Nephron progenitor cell (in vitro differentiated cells): ENCODE measurements at places on chromosomes 2 and 18.

DNA sequence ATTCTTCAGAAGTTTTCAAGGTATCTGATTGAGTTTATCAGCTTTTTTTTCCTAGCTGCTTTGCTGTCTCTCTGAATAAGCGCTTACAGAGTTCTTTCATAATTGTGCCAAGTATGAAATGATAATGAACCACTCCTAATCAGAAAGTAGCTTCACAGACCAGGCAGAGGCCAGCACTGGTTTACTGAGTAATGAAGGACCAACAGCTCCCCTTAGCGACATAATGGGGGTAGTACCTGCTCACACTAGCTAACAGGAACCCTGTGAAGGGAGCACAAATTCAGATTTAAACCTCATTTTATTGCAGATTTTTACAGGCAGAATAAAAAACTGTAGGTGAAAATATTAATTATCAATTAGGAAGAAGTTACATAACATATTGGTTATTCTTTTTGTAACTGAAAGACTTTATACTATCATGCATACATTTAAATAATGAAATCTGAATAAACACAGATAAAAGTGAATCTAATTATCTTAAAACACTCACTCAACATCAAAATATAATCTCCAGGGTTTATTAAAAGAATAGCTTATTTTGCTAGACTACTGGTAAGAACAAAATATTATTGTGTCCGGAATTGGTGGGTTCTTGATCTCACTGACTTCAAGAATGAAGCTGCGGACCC is 53.7 kb upstream of the LRRC30 start:
- peak; percentile 57 for DNase-seq

GRCh38 chr2:156565066-156565710 is 129.0 kb downstream of the GPD2 start:
- no peak for DNase-seq

DNA sequence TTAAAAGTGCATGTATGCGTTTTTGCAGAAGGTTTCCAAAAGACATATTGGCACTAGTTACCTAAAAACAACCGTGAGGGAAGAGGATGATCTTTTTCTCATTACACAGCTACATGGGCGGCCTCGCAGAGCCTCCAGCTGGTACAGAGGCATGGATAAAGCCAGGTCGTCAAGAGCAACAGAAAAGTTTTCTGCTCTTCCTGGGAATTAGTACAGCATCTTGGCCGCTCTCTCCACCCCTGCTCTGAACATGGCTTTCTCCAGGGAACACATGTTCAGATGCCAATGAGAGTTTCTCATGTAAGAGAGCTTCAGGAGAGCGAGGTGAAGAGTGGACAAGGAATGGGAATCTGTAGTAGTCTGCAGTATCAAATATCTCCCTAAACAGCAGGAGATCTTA is 108.4 kb downstream of the ZEB2 start:
- no peak for DNase-seq

- DNase-seq: no peak
These were observed 288.1 kb downstream of the EPHA4 start for GRCh38 chr2:221283896-221284545.

DNA sequence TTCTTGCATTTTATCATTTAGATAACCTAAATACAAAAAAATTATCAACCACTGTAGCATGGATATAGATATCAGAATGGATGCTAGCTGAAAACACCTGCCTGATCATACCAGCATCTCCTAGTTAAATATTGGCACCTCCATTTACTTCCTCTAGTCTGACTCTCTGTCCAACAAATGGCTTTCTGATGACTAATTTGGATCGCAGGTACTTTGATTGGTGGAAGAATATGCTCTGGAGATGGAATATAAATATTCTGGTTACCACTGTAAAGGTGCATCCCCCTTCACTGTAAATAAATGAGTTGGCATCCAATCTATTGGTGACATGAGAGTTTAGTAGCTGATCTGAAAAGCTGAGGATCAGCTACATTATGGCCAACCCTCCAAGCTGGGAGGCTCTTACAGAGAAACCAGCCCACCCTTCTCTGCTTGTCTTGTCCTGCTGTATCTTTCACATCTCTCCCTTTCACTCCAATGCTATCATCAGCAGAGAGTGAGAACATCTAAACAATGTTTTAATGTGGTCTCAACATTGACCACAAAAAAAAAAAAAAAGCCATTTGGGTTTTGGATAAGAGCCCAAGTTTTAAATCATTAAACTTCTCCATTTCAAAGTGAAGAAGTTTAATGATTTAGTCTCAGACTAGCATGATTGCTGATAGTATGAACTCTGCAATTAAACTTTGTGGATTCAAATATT is 90.5 kb downstream of the PMAIP1 start:
- no peak for DNase-seq

DNA sequence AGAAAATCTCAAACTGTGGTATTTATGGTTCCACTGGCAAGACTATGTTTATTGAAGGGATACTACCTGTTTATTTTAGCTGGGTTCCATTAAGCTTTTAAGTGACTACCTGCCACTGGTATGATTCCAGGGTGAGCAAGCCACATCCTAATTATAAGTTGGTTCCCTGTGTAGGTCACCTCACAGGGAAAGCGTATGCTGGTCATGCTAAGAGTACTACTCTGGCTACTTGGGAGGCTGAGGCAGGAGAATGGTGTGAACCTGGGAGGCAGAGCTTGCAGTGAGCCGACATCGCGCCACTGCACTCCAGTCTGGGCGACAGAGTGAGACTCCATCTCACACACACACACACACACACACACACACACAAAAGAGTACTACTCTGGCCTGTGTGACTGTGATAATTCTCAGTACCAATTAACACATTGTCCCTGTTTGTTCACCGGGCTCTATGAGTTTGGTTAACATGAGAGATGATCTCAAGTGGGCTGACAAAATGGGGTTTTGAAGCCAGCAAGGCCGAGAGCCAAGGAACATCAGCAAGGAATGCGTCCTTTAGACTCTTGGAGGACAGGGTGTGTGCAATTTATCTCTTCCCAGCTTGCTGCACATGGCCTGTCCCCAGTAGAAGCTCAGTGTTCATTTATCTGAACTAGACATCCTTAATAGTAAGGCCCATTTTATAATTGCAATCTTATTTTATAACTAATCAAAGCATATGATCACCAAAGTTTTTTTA is 15.2 kb upstream of the ITSN2 start:
- no peak for DNase-seq

DNA sequence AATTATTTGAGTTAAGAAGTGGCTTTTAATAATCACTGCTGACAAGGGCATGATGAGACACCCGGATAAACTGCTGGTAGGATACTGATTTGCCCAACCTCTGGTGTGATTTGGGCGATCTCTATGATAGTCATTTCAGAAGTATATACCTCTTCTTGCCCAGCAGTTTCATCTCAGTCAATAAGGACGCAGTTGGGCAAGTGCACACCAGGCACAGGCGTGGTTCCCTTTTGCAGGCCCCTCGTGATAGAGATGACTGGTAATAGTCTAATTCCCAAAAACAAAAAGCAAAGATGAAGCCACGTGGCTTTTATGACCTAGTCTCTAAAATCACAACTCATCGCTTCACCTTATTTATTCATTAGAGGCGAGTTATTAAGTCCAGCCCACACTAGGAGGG is 246.4 kb downstream of the PRKCE start:
- no peak for DNase-seq

DNA sequence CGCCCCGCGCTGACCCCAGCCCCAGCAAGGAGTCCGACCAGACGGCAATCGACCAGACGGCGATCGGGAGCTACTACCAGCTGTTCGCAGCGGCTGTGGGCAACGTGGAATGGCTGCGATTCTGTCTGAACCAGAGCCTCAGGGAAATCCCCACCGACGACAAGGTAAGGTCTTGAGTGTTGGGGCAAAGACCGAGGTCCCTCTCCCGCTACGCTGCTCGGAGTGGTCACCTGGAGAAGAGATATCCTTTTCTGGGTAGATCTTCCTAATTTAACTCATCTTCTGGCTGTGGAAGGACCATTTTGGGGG is 704 bp downstream of the ANKRD53 start:
- DNase-seq: no peak

GRCh38 chr2:172904236-172904635 is 168.6 kb downstream of the RAPGEF4 start:
- no peak for DNase-seq

- no peak for DNase-seq
These were observed 72.0 kb downstream of the AGPS start for GRCh38 chr2:177464549-177464948.

DNA sequence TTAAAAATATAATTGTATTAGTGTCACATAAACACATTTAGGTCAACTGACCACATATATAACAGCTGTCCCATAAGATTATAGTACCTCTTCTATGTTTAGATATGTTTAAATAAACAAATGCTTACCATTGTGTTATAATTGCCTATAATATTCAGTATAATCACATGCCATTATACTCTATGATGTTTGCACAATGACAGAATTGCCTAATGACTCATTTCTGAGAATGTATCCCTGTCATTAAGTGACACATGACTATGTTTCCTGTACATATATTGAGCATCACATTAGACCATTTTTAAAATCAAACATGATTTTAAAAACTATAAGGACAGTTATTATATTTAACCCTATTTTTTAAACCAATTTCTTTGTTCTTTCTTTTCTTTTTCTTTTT is 89.8 kb downstream of the HS6ST1 start:
- DNase-seq: no peak

DNA sequence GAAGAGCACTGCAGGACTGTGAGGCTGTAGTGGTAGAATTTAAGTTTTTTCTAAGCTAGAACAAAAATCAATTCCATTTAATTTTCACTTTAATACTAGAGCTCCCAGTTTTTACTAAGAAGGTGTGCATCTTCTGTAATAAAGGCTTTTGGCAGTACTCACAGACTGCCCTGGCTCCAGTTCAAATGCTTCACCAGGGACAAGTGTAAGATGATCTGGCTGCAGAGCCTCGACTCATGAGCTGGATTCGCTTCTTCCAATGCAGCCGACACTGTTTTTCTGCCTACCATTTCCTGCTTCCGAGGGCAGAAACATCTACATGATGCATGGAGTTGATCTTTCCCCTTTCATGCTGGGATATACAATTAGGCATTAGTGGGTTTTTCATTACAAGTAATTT is 87.0 kb downstream of the FARSB start:
- no peak for DNase-seq

- no peak for DNase-seq
These were observed 31.9 kb downstream of the KLHL23 start for GRCh38 chr2:169765523-169765922.

- no peak for DNase-seq
These were observed 2.5 kb upstream of the MREG start for GRCh38 chr2:216015722-216016464.

GRCh38 chr2:47221039-47221438 is 65.9 kb upstream of the STPG4 start:
- no peak for DNase-seq

GRCh38 chr2:101520246-101520645 is 45.3 kb upstream of the RFX8 start:
- no peak for DNase-seq

GRCh38 chr18:54946149-54946581 is 13.1 kb downstream of the CCDC68 start:
- DNase-seq: no peak

- no peak for DNase-seq
These were observed 111.5 kb upstream of the EML6 start for GRCh38 chr2:54611830-54612545.

DNA sequence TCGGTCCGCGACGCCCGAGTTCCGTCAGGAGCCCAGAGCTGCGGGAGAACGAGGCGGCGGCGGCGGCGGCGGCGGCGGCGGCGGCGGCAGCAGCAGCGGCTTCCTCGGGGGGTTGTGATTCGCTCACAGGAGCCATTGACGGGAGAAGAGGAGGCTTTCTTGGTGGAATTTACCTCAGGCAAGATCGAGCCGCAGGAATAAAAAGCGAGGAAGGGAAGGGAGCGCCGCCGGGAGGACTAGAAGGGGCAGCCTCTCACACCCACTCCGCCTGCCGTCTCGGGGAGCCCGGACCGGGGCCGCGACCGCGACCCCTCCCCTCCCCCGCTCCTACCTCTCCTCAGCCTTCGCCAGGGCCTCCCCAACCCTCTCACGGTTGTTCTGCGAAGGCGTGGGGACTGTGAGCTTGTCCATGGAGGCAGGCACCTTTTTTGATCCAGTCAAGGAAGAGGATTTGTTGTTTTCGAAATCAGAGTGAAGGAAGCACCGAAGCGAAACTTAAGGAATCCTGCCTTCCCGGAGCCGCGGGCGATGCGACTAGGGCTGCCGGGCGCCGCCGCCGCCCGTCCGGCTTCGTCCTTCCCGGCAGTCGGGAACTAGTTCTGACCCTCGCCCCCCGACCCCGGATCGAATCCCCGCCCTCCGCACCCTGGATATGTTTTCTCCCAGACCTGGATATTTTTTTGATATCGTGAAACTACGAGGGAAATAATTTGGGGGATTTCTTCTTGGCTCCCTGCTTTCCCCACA is 506 bp downstream of the BMPR2 start:
- DNase-seq: peak; percentile 50

GRCh38 chr2:219060821-219061791 is at the start of gene IHH:
IHH (minus strand) TSS chr2:219060921; CDS start chr2:219060467, 454 bp downstream.
- DNase-seq: peak; percentile 53

DNA sequence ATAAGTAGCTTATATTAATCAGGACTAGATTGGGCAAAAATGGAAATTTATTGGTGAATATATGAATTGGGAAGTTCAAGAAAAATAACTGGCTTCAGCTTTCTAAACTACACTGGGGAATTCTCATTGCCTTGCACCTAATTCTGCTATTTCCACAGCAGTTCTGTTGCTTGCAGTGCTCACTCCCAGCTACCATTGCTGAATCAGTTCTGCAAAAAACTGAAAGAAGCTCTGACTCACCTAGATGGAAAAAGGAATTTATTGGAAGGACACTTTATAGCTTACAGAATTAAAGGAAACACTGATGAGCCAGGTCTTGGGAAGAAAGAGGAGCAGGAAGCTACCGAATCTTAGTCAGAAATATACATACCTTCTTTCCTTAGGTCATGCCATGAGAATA is 60.3 kb upstream of the ACVR1 start:
- DNase-seq: no peak

DNA sequence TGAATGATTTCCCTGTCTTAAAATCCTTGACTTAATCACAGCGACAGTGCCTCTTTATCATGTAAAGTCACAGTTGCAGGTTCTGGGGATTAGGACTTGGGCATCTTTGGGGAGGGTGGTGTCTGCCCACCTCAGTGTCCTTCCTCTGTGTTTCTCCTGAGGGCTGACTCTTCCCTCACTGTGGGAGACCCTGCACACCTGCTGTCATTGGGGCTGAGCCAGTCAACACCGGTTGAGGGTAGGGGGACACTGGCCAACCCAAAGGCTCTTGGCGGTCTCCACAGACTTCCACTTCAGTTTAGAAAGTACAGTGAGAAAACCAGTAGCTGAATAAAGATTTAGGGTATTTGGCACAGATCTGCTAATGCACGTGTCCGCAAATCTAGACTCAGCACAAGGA is 36.9 kb downstream of the AGAP1 start:
- no peak for DNase-seq

DNA sequence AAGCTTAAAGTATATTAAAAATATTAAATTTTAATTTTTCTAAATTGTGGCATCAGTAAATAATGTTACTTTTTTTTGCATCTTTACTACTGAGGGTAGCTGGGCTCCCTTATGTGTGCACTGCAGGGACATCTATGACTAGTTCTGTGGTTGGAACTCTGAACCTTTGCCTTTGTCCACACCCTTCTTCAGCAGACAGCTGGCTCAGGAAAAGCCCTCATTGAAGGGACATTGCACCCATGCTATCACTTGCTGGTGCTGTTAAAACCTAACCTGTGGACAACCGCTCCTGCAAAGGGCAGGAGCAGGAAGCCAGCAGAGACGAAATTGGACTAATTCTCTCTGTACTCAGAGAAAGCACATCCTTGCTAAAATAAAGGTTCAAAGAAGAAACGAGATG is 30.1 kb downstream of the MOCOS start:
- no peak for DNase-seq
